ENCODE measurements at places on chromosomes 1 and 21. TPM values are rescaled to one million over a fixed set of nuclear protein-coding genes. Genes with fewer than 3 reads are reported as not detected.

- H3K27me3 ChIP-seq, result no peaks in the 10 kb centered on the region
- no peaks in the 10 kb centered on the region for H3K4me1 ChIP-seq
- H3K4me3 ChIP-seq, result no peak overlapping the region
- no peak for DNase-seq
- H3K27ac ChIP-seq, result no peak overlapping the region
Observed at GRCh38 chr1:51313268-51313852, 17.0 kb downstream of the TTC39A start.

The RIMS3 gene
- total RNA-seq, result 7.8 TPM

- no peak overlapping the region for H3K4me3 ChIP-seq
- no peaks in the 10 kb centered on the region for H3K4me1 ChIP-seq
- DNase-seq, result no peak
- H3K36me3 ChIP-seq, result no peaks in the 10 kb centered on the region
Observed at GRCh38 chr1:186202271-186202764, 172.7 kb downstream of the TPR start.

- H3K27ac ChIP-seq, result peak overlapping the region; percentile 76
- H3K4me3 ChIP-seq, result peak overlapping the region; percentile 66
- peak; percentile 68 for DNase-seq
- H3K4me1 ChIP-seq, result peaks cover 7% of the 10 kb centered on the region
- no peaks in the 10 kb centered on the region for H3K27me3 ChIP-seq
Observed at GRCh38 chr1:9181990-9182783, 52.4 kb upstream of the H6PD start.

DNA sequence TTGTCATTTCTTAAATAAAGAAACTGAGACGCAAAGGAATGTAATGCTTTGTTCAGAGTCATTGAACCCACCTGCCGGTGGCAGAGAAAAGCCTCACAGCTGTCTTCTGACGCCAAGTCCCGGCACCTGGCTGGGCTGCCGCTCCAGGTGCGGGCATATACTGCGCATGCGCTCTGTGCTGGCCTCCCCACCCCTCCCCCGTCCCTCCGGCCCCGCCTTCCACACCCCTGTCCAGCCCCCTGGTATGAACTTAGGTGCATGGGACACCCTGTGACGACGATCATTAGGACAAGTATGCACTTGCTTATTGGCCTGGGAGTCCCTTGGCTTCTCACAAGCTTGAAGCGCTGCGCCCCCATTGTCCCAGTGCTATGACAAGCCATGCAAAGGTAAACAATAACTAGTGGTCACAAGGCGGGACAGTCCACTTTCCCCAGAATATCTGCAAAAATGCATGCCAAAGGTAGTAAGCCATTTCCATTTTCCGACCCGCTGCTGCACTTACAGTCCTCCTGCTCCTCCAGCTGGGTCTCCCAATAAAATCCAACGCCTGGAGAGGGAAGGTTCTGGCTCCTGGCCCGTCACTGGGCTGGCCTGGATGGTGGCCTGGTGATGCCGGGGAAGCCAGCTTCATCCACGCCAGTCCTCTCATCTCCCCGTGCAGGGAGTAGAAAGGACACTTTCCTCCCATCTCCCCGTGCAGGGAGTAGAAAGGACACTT lies 100.4 kb downstream of the PSMG1 start:
- no peaks in the 10 kb centered on the region for H3K27me3 ChIP-seq
- H3K4me1 ChIP-seq, result peaks cover 4% of the 10 kb centered on the region
- no peaks in the 10 kb centered on the region for H3K36me3 ChIP-seq
- H3K27ac ChIP-seq, result no peak overlapping the region
- H3K4me3 ChIP-seq, result no peak overlapping the region
- no peak for DNase-seq

DNA sequence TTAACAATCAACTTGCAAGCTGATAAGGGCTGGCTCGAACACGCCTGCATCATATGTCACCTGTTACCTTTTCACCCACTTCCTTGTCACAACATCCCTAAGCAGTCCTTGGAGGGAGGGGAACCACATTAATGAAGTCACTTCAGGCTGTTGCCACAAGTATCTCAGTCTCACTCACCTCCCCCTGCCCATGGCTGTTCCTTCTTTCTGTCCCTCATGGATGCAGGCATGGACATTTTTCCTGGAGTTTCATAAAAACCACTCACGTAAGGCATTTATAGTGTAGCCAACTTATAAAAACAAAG lies 76.8 kb upstream of the ANGPTL1 start:
- H3K4me3 ChIP-seq, result no peak overlapping the region
- peaks cover 3% of the 10 kb centered on the region for H3K4me1 ChIP-seq
- DNase-seq, result no peak
- H3K27ac ChIP-seq, result no peak overlapping the region

GRCh38 chr1:47630346-47630745 lies 192.5 kb downstream of the FOXD2 start:
- H3K36me3 ChIP-seq, result no peaks in the 10 kb centered on the region
- no peak for DNase-seq
- no peaks in the 10 kb centered on the region for H3K4me1 ChIP-seq
- H3K4me3 ChIP-seq, result no peak overlapping the region

The LRRC39 gene
- 0.63 TPM for total RNA-seq

DNA sequence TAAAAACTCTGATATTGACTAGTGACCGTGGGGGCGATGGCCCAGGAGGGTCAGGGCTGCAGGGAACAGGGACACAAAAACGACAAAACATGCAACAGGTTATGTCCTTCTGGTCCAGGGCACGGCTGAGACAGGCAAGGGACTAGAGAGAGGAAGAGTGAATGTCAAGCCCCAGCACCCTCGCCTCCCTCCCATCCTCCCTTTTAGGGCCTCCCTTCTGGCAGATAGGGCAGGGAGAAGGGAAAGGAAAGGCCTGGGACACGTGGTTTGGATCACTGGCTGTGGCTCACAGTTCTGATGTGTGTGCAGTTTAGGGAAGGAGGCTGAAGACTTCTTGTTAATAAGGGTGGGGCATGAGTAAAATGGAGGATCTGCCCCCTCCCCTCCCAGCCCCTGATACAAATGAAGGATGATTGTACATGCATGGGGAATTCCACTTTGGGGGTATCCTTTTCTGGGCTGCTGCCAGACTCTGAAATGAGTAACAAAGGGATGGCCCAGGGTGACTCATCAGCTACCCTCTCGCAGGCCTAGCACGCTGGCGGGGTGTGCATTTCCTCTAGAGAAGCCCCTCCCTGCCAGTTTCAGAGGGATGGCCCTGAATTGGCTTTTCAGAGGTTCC lies 14.2 kb downstream of the CAPN2 start:
- no peak overlapping the region for H3K4me3 ChIP-seq
- peak overlapping the region; percentile 71 for H3K27ac ChIP-seq
- no peaks in the 10 kb centered on the region for H3K27me3 ChIP-seq
- DNase-seq, result peak; percentile 78
- no peaks in the 10 kb centered on the region for H3K36me3 ChIP-seq
- peaks cover 27% of the 10 kb centered on the region for H3K4me1 ChIP-seq

- no peaks in the 10 kb centered on the region for H3K36me3 ChIP-seq
- no peak overlapping the region for H3K4me3 ChIP-seq
- H3K27me3 ChIP-seq, result peaks cover 3% of the 10 kb centered on the region
- no peaks in the 10 kb centered on the region for H3K4me1 ChIP-seq
- DNase-seq, result no peak
Observed at GRCh38 chr1:66172272-66172671, 361.7 kb upstream of the SGIP1 start.

GRCh38 chr21:38171723-38172344 lies 85.0 kb upstream of the KCNJ15 start:
- no peak for DNase-seq
- no peaks in the 10 kb centered on the region for H3K27me3 ChIP-seq
- no peak overlapping the region for H3K27ac ChIP-seq

DNA sequence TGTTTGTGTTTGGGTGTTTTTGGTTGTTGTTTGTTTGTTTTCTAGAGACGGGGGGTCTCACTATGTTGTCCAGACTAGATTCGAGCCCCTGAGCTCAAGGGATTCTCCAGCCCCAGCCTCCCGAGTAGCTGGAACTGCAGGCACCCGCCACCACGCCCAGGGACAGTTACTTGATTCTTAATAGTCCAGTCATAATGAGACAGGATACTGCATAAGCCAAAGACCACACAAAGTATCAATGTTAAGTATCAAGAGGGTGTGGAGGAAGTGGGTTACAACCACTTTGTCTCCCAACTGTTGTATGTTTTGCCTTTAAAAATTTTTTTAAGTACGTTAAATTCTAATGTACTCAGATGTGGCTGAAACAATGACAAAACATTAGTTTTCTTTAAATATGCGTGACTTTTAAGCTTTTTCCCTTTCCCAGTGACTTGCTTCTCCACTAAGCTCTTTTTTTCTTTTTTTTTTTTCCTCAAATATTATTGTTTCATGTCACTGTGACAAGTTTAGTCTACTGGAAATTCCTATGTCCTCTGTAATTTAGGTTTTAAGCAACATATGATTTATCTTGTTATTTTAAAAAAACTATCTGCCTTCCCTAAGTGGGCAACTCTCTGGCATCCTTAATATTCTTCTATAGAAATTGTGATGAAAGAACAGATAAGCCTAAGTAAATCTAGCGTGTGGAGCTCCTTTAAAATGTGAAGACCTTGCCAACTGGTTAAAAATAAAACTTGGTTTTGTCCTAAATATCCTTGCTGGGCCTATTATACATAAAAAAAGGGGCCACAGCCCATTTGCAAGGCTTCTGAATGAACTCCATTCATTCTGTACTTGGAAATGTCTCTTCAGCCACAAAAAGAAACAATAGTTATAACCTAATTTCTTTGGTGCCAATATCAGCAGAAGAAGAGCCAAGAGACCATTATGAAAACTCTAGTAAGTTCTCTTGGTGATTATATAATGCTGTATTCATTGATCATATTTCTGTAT lies 56.2 kb upstream of the DPH5 start:
- no peak overlapping the region for H3K4me3 ChIP-seq
- no peak overlapping the region for H3K27ac ChIP-seq
- H3K4me1 ChIP-seq, result no peaks in the 10 kb centered on the region
- DNase-seq, result no peak
- no peaks in the 10 kb centered on the region for H3K27me3 ChIP-seq
- no peaks in the 10 kb centered on the region for H3K36me3 ChIP-seq

DNA sequence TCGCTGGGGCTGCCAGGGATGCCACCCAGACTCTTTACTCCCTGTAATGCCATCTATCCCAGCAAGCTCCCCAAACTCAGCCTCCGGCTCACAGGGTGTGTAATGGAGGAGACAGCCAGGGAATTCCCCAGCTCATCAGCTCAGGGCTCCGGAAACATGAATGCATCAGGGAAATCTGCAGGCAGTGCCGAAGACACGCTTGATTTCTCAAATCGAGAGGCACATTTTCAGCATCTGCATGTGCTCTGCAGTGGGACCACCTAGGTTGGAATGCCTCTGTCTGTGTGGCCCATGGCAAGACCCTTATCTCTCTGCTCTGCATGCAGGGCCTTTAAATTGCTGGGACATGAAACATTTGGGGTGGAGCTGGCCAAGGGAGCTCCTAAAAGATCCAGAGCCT lies 170.1 kb downstream of the TRABD2B start:
- no peaks in the 10 kb centered on the region for H3K36me3 ChIP-seq
- DNase-seq, result no peak
- no peak overlapping the region for H3K27ac ChIP-seq
- H3K27me3 ChIP-seq, result no peaks in the 10 kb centered on the region
- peaks cover 3% of the 10 kb centered on the region for H3K4me1 ChIP-seq

The KLHL21 gene
- 34.4 TPM for total RNA-seq

The FCAMR gene
- total RNA-seq, result not detected

- no peak for DNase-seq
- H3K36me3 ChIP-seq, result no peaks in the 10 kb centered on the region
- H3K4me3 ChIP-seq, result no peak overlapping the region
- H3K4me1 ChIP-seq, result no peaks in the 10 kb centered on the region
- H3K27me3 ChIP-seq, result no peaks in the 10 kb centered on the region
- H3K27ac ChIP-seq, result no peak overlapping the region
Observed at GRCh38 chr1:66685265-66685664, 67.0 kb upstream of the DYNLT5 start.

- no peak overlapping the region for H3K4me3 ChIP-seq
- no peaks in the 10 kb centered on the region for H3K4me1 ChIP-seq
- no peak overlapping the region for H3K27ac ChIP-seq
- H3K36me3 ChIP-seq, result no peaks in the 10 kb centered on the region
- DNase-seq, result no peak
Observed at GRCh38 chr1:198674009-198674408, 35.2 kb downstream of the PTPRC start.

The GSTM4 gene
- 91.8 TPM for total RNA-seq

GRCh38 chr1:151146412-151147131 lies at the start of gene SEMA6C:
TSS of gene SEMA6C (minus strand) at chr1:151146631. CDS start at chr1:151142621, 4,010 bp downstream.
- no peaks in the 10 kb centered on the region for H3K36me3 ChIP-seq
- H3K4me3 ChIP-seq, result peak within 1 kb of the TSS; percentile 45
- peak within 1 kb of the TSS; percentile 41 for H3K27ac ChIP-seq
- peaks cover 8% of the 10 kb centered on the region for H3K4me1 ChIP-seq

DNA sequence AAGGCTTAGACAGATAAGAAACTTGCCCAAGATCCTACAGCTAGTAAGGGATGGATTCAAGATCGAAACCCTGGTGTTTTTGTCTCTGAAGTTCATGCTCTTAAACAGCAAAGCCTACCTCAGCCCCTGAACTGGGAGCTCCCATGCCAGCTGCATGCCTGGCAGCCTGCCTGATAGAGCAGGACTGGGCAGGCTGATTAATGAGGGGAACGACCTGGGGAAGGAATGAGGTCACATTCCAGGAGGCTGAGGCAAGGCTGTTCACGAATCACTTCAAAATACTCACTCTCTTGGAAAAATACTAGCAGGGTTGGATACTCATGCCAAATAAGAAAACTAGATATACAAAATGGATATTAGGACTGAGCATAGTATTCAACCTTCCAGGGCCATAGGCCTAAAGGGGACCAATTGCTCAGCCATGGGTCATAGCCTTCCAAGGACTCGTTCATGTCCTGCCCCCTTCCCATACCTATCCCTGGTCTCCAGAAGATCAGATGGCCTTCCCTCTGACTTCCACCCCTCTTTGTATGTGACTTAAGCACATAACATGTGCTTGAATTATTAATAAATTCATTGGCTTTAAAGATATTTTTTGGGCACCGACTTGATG lies 15.6 kb upstream of the TACSTD2 start:
- no peak overlapping the region for H3K4me3 ChIP-seq
- H3K4me1 ChIP-seq, result peaks cover 3% of the 10 kb centered on the region
- peak; percentile 66 for DNase-seq

The CDA gene
- total RNA-seq, result not detected

DNA sequence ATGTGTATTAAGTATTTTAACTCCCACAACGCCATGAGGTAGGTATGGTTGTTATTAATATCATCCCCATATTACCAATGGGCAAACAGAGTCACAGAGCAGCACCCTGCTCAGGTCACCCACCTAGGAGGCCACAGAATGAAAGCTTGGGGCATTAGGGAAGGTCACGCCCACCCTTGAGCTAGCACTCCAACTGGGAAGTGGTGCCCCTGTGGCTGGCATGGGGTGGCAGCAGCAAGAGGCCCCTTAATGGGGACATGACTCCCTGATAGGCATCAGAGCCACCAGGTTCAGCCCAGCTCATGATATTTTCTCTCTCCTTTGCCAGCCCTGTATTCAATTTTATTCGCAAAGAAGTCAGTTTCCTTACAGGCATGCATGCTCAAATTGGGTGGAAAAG lies 90.6 kb downstream of the DMRTB1 start:
- no peak overlapping the region for H3K27ac ChIP-seq
- peak; percentile 10 for DNase-seq
- H3K27me3 ChIP-seq, result no peaks in the 10 kb centered on the region

GRCh38 chr1:5745800-5746610 lies 246.2 kb downstream of the NPHP4 start:
- no peaks in the 10 kb centered on the region for H3K36me3 ChIP-seq
- DNase-seq, result peak; percentile 73
- no peaks in the 10 kb centered on the region for H3K27me3 ChIP-seq
- H3K4me1 ChIP-seq, result no peaks in the 10 kb centered on the region
- H3K27ac ChIP-seq, result no peak overlapping the region

The TMEM51 gene
- total RNA-seq, result 38.5 TPM
